ENCODE measurements at places on chromosomes 12 and 14. TPM values are rescaled to one million over a fixed set of nuclear protein-coding genes. Genes with fewer than 3 reads are reported as not detected.

DNA sequence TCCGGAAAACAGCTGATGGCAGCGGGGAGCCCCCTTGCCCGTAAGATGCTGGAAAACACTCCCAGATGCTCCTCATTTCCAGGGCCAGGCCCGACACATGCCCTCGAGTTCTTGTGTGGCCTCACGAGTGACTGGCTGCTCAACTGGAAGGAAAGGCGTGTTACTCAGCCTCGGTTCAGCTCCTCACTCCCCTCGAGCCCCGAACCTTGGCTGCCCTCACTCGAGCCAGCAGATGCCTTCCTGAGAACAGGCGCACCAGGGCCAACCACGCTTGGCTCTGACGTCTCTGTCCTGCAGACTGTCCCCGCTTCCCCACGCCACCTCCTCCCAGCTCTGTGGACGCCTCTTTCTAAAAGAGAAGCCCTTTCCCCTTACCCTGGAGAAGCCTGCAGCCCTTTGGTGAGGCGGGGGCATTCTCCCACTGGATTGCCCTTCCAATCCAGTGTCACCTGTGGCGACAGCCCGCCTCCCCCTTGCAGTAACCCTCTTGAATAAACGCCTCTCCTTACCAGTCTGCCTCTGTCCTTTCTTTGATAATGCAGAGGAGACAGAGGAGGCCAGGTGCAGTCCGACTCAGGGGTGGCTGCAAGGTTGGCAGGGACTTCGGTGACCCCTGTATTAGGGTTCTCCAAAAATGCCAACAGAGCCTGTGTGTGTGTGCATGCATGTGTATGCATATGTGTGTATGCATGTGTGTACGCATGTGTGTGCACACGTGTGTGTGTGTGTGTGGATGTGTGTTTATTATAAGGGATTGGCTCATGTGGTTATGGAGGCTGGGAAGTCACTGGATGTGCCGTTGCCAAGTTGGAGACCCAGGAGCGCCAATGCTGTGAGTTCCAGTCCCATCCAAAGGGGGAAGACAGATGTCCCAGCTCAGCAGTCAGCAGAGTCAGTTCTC is 166.3 kb downstream of the KIF26A start:
- DNase-seq = no peak

DNA sequence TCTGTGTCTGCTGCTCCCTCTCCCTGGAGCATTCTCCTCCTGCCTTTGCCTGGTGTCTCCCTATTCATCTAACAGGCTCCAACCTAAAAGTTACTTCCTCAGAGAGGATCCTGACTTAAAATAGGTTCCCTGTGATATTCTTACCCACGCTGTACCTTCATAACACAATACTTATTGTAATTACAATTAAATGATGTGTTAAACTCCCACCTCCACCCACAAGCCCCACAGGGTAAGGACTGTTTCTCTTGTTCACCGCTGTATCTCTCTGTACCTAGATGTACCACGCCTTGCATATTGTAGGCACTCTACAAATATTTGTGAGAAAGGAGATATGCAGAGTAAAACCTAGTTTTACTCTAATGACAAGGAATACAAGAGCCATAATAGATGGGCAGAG is 5.0 kb downstream of the HEBP1 start:
- DNase-seq = no peak

GRCh38 chr12:108455706-108456105 is 59.4 kb upstream of the FICD start:
- DNase-seq = no peak

- no peak for DNase-seq
Observed at GRCh38 chr14:64612971-64613666, 63.4 kb downstream of the PPP1R36 start.

Gene TCL1B
- total RNA-seq = not detected

GRCh38 chr12:77343291-77343690 is 277.9 kb upstream of the E2F7 start:
- no peak for DNase-seq

- no peak for DNase-seq
Observed at GRCh38 chr14:92967346-92967926, 44.5 kb downstream of the CHGA start.

- DNase-seq = no peak
Observed at GRCh38 chr12:57212701-57213057, 3.9 kb upstream of the NXPH4 start.
